T-helper 17 cell (primary cell): ENCODE measurements at places on chromosomes 16 and 17.

GRCh38 chr16:58039829-58040495 lies 14.4 kb downstream of the MMP15 start:
- H3K4me1 ChIP-seq: no peaks in the 10 kb centered on the region
- H3K27me3 ChIP-seq: no peaks in the 10 kb centered on the region
- no peak overlapping the region for H3K4me3 ChIP-seq

DNA sequence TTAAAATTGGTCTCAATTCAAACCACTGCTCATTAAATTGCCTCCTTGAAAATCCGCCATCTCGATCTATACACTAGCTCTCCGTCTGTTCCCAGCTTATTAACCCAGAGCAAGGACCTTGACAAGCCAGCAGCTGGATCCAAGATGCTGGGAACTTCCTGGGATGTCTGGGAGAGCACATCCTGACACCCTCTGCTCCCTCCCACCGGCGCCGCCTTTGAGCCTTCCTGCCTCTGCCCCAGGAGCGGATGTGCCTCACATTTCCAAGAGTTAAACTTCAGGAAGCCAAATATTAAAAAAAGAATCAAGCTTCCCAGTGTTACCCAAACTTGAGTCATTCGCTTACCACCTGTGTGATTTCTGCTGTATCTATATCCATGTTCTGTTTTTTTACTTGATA lies 107.9 kb downstream of the HAPSTR1 start:
- H3K27me3 ChIP-seq: peaks cover 26% of the 10 kb centered on the region
- no peak overlapping the region for H3K27ac ChIP-seq
- H3K4me1 ChIP-seq: no peaks in the 10 kb centered on the region
- H3K4me3 ChIP-seq: no peak overlapping the region

GRCh38 chr17:27603880-27604794 lies 26.9 kb upstream of the LGALS9 start:
- no peak overlapping the region for H3K27ac ChIP-seq
- peaks cover 4% of the 10 kb centered on the region for H3K4me1 ChIP-seq
- H3K4me3 ChIP-seq: no peak overlapping the region
- H3K36me3 ChIP-seq: no peaks in the 10 kb centered on the region

DNA sequence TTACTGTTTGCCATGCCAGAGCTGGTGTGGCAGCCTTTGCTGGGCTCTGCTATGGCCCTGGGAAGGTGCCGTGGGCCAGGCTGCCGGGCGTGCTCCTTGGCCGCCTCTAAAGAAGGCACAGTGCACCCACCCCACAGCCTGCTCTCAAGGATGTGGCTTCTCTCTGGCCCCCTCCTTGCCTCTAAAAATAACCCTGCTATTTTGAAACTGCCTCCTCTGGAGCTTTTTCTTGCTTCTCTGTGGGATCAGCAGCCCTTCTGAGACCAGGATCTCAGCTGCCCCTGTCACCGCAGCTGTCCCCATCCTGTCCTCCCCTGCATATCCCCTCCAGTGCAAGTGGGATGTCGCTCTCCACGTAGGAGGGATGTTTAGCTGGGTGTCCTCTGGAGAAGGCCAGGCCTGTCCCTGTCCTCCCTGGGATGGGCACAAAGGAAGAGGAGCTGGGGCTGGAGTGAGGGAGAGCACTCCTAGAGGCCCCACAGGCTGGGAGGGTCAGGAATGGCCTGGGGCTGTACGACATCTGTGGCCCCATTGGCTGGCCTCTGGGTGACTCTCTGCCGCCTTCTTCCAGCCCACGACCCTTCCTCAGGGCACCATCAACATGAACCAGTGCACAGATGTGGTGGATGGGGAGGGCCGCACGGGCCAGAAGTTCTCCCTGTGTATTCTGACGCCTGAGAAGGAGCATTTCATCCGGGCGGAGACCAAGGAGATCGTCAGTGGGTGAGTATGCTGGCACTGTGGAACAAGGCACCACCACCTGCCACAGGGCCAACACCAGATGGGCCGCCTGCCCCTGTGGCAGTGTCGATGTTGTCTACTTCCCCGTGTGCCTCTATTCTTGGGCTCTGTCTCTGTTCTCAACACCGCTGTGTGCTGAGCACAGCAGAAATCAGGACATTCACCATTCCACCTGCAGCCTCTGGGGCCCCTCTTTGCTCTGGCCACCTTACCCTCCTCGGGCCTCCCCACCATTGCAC lies 79.7 kb downstream of the PLD6 start:
- H3K27ac ChIP-seq: peak overlapping the region; percentile 97
- H3K4me1 ChIP-seq: peaks cover 63% of the 10 kb centered on the region
- H3K4me3 ChIP-seq: peak overlapping the region; percentile 95

DNA sequence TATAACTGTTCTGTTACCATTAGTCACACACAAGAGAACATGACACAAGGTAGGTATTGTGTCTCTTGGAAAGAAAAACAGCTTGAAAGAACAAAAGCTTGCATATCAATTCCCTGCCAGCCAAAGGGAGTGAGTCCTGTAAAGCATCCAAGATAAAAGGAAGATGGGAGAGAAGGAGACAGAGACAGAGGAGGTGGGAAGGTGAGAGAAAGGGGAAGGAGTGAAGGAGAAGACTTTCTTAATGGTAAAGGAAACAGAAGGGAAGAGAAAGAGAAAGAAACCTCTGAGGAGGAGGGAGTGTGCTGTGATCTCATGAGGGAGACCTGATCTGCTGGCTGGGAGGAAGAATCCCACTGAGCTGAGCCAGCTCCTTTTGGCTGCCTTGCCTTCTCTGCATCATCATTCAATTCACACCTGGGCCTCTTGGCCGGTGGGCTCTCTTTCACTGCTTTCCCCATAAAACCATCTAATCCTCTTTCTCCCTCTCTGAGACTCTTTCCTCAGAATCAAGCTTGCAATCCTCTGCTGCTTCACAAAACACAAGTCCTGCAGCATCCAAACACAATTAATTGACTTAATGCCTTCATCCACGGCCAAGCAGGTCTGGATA lies 271.6 kb downstream of the ABCC12 start:
- no peak overlapping the region for H3K4me3 ChIP-seq
- H3K4me1 ChIP-seq: peaks cover 2% of the 10 kb centered on the region
- no peaks in the 10 kb centered on the region for H3K36me3 ChIP-seq
- peaks cover 18% of the 10 kb centered on the region for H3K27me3 ChIP-seq
